Activated CD4-positive, alpha-beta T cell treated with anti-CD3 and anti-CD28 coated beads, Interleukin-2, Interleukin-4, amounts not matched to agents 100 ng/mL and 50 ng/mL, durations not matched to agents 16 hours and 8 hours (primary cell): ENCODE measurements at places on chromosomes 7 and 10.

DNA sequence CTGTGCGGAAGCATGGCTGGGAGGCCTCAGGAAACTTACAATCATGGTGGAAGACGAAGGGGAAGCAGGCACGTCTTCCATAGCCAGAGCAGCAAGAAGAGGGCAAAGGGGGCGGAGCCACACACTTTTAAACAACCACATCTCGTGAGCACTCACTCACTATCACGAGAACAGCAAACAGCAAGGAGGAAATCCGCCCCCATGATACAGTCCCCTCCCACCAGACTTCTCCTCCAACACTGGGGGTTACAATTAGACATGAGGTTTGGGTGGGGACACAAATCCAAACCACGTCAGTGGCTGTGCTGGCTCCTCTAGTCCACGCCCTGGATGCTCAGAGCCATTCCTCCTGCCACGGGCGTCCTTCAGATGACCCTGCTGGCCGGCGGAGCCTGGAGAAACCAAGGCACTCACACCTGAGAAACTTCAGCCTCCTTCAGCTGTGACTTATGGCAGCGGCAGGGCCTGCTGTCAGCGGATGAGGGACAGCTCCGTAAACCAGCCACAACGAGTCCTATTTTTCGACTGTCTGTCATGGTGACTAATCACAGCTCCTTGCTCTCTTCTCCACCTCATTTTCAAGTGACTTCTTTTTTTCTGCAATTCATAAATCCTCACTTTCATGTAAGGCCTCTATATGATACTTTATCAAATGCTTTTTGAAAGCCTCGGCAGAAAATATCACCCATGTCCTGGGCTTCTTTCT, 167.9 kb upstream of the PFKP start:
- no peak for DNase-seq

DNA sequence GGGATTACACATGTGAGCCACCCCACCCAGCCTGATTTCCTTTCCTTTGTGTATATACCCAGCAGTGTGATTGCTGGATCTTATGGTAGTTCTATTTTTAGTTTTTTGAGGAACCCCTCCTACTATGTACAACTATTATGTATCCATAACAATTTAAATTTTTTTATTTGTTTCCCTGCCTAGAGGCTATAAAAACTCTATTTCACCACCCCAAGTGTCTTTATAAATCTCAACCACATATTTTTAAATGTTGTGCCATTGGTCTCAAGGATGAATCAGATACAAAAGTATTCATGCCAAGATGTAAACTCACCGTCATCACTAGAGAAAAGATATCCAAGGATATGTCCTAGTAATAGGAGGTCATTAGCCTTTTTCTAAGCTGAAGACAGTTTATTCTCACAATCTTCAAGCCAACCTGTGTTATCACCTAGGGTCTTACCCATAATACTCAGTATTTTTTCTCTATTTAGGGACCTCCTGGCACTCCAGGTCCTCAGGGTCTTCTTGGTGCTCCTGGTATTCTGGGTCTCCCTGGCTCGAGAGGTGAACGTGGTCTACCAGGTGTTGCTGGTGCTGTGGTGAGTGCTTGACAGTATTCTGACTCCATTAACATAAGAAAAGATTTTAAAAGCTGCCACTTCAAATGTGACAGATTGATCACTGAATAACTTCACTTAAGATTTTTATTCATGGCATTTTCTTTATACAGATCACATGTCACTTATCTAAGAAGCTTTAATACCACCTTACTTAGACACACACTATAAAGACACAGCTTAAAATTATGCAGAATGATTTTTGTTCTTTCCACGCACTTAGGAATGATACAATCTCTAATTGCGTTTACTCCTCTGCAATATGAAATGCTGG, 29.4 kb downstream of the COL1A2 start:
- DNase-seq, result no peak

GRCh38 chr10:78808286-78808685, 260.5 kb upstream of the ZMIZ1 start:
- DNase-seq, result no peak

GRCh38 chr7:57328457-57328856, 121.5 kb upstream of the ZNF716 start:
- DNase-seq, result no peak

- no peak for DNase-seq
Measured at GRCh38 chr10:86064931-86065662, 301.5 kb downstream of the GRID1 start.

- no peak for DNase-seq
Measured at GRCh38 chr7:93194386-93194785, 31.9 kb downstream of the HEPACAM2 start.

GRCh38 chr7:121302214-121302745, 26.5 kb upstream of the WNT16 start:
- DNase-seq, result no peak

DNA sequence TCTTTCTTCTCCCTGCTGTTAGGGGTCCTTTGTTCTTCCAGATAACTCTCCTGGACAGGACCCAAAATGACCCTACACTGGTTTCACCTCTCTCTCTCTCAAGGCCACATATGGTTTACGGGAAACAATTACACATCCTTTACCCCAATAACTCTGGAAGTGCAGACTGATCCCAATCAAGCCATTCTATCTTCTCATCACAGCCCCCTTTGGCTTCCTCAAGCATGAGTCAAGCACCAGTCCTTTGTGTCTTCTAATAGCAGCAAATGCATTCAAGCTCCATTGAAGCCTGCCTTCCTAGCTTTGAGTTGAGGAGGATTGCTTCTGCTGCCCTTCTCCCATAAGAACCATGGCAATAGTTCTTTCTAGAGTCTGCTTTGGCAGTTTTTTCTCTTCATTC, 20.2 kb downstream of the C10orf67 start:
- DNase-seq, result no peak

DNA sequence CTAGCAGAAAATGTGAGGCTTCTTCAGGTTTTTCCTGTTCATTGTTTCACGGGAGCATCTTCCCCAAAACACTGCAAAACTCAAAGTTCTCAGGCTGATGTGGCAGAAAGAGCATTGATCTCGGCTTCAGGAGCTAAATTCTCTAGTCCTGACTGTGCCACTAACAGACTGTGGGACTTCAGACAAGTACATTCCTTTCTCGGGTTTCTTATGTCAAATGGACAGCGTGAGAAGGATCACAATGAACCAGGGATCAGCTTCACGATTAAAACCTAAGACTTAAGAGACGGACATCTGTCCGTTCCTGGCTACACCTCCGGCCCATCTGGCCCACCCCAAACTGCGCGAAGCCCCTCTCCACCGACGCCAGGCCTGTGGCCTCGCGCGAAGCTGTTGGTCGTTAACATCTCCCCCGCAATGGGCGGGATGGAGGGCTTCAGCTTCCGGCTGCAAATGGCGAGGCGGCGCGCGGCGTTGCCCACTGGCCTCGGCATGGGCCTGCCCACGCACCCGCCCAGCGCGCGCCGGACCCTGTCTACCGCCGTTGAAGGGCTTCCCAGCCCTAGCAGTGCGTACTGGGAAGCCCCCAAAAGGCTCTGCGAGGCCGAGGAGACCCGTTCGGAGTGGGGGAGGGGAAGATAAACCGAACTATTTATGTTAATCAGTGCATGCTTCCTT, 549 bp upstream of the DDX50 start:
- no peak for DNase-seq

DNA sequence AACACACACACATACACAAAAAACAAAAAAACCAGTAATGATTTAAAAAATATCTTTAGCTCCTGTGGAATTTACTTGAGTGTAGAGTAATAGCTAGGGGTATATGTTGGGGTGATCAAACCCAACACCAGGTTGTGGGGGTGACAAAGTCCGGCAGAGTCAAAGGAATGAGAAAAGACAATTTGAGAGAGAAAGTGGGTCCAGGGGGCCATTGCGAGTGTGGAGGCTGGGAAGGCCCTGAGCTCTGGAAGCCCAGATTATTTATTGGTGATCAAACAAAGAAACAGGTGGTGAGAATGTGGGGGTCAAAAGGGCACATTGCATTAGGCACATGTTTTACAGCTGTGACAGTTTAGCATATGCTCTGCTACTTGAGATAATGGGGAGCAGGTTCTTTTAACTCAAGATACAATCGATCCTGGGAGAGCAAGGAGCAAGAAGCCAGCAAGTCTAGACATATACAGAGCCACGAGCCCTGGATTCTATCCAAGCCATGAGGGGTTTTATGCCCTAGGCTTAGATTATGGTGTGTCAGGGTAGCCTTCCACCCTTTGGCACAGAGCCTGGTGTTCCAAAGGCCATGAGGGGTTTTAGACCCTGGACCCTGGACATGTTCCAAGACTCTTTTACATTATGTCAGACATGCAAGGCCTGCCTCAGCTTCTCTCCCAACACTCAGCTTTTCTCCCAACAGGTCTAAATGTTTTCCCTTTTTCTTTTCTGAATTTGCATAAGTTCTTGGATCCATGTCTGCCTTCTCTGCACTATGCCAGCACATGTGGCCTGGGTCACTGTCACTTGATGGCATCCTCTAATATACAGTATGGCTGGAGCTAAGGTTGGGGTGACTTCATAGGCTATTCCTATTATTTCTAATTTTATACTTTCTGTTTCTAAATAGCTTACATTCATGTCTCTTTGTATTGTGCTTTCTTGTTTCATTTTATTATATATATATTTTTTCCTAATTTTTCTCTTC, 48.6 kb upstream of the MKI67 start:
- DNase-seq, result no peak

DNA sequence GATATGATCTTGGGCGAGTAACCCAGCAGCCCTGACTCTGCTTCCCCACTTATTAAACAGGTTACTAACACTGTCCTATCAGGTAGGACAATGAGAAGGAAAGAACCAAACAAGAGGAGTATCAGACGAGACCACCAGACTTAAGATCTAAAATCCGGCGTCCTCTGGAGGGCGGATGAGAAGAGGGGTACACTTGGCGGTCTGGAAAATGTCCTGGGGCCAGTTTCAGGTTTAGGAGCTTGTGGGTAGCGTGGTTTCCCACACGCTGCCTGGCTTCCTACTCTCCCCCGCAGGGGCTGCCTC, 635 bp downstream of the ZNF32 start:
- DNase-seq, result no peak

- DNase-seq, result no peak
Measured at GRCh38 chr7:120272701-120273475, at the start of gene KCND2. Gene KCND2 (plus strand): TSS chr7:120273175.

GRCh38 chr10:15361131-15361530, 10.0 kb downstream of the FAM171A1 start:
- DNase-seq, result no peak

GRCh38 chr7:11701829-11702560, 130.0 kb downstream of the THSD7A start:
- no peak for DNase-seq

GRCh38 chr10:57513637-57514036, 754.1 kb downstream of the IPMK start:
- DNase-seq, result no peak

DNA sequence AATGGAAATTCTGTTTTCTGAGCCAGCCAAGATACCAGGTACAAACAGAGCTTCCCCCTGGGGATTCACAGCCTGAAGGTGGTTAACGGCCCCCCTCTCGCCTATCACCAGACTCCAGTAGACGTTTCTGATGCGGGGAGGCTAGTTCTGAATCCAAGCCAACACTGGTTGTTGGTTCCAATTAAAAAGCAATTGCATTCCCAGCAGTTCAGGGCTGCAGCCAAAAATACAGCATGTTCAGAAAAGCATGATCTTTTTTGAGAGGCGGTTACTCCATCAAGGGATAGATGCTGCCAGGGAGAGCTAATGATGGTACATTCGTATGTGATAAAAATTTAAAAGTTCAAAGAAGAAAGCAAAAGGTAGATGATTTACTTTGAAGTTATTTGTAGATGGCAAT, 481.0 kb downstream of the GALNT17 start:
- DNase-seq, result no peak

GRCh38 chr7:131480384-131481315, 75.8 kb downstream of the PODXL start:
- no peak for DNase-seq

- DNase-seq, result no peak
Measured at GRCh38 chr7:155862123-155862892, 50.0 kb upstream of the SHH start.

DNA sequence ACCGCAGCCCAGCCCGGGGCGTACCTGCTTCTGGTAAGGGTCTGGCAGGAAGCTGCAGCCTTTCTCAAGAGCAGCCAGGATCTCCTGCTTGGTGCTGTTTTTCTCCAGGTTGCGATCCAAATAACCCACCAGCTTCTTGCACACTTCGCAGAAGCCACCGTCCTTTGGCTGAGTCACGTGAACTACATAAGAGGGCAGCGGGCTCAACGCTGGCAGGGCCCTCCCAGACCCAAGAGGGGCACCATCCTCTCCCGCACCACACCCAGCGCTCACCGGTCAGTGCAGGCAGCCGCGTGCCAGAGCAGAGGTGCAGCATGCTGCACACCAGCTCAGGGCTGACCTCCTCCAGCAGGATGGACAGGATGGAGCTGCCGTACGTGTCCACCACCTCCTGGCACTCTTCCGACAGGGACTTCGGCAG, 31.6 kb downstream of the PSAP start:
- DNase-seq, result no peak

DNA sequence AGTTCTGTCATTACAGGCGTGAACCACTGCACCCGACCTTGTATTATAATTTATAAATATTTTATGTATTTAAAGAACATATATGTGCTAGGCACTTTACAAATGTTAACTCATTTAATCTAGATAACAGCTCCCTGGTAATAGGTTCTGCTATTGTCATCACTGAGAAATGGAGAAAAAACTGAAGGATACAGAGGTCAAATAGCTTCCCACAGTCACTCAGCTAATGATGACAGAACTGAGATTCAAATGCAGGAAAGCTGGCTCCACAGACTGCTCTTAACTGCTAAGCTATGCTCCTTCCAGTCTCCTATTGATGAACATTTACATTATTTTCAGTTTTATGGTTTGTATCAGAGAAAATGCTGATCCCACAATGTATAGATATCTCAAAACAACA, 28.9 kb downstream of the NXPH1 start:
- DNase-seq, result no peak
